ENCODE measurements at places on chromosomes 2 and 18.
A peak's percentile ranks its signal among the peaks of the same experiment; 100 is the strongest.

- no peak for DNase-seq
These were observed 33.8 kb upstream of the POLE4 start for GRCh38 chr2:74924463-74925265.

GRCh38 chr18:24657444-24657842 lies 197.0 kb downstream of the HRH4 start:
- peak; percentile 22 for DNase-seq

DNA sequence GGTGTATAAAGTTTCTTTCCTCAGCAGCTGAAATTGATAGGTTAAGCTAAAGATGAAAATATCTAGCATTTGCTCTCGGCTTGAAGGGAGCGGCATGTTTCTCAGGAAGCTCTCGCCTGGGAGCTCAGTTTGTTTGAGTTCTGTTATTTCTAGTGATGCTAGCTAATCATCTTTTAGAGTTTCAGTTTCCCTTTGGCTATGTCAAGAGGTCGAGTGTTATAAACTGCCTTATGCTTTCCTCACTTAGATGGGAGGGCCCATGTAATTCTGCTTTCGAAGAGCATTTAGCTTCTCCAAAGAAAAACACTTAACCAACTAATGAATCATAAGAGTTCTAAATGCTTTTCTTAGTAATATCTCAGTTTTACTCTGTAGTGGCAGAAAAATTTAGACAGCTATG lies 33.6 kb downstream of the PLCL1 start:
- DNase-seq: no peak

- DNase-seq: no peak
These were observed 205.7 kb downstream of the DSEL start for GRCh38 chr18:67310826-67311225.

- no peak for DNase-seq
These were observed 237.2 kb downstream of the TSN start for GRCh38 chr2:121992700-121993099.

DNA sequence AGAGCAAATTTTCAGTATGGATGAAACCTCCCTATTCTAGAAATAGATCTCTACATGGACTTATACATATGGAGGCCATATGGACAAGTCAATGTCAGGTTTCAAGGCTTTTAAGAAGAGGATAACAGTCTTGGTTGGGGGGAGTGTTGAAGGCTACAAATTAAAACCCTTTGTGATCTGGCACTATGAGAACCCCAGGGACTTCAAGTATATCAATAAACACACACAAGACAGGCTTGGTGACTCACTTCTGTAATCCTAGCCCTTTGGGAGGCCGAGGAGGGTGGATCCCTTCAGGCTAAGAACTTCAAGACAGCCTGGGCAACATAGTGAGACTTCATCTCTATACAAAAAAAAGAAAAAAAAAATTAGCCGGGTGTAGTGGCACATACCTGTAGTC lies 127.2 kb upstream of the SP5 start:
- DNase-seq: no peak

Measured in left ventricle myocardium inferior (tissue), 1 donor.